ENCODE measurements at places on chromosomes 6 and 20.

GRCh38 chr20:24722586-24722985 is 226.5 kb upstream of the CST7 start:
- DNase-seq, result no peak

DNA sequence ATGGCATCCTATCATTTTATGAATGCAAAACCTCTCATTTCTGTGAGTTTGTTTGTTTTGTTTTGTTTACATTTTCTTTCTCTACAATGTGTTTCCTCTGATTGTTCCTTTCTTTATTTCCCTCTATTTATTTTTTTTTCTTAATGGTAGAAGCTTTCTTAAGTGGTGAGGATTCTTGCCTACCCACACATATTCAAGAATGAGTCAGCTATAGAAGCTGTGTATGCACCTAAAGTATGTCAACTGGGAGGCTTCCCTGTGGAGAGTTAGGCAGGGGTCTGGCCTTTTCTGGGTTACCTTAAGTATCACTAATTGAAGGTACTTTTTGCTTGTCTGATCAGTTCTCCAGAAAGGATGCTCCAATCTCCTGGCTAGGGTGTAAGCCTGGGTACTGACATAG is 354.0 kb downstream of the ESR1 start:
- no peak for DNase-seq

DNA sequence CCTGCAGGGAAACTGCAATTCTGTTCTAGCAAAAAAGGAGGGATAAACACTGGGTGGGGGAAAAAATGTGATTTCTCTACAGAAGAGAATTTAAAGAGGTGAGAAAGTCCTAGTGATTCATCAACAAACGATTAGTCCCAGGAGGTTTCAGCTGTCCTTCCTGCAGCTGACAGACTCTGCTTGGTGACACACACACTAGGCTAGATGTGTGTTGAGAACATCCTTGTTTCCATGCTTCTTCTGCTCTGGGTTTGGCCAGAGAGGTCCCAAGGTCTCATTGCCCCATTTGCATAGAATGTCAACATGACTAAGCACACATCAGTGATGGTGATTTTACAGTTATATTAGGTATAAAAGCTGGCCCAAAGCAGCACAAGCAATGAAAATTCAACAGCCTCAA is 258.3 kb downstream of the NFATC2 start:
- DNase-seq, result no peak

DNA sequence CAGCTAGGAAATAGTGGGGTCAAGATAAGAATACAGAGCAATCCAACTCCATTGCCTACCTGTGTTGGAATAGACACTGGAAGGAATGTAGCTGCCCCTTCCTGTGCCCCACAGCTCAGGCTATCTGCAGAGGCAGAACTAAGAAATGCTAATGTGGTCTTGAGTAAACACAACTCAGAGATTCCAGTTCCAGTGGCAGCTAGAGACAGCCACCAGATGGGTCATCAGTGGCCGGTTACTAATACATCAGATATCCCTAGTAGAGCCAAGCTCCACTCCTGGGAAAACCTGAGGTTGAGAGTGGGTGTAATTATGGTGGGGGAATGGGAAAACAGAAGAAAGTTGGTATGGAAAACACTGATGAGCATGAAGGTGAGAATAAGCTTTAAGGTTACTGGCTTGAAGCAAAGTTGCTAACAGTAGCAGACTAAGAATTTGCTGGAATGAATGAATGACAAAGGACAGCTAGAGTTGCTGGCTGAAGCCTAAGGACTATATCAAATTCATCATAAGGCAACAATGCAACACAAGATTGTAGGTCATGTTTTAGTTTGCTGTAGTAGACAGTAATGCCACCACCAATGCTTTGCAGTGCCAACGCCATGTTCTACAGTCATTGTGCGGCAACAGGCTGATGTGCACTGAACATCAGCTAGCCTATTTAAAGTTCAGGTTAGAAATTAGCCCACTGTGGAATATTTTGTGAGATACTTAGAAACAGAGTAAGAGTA is 28.3 kb upstream of the FAM83C start:
- no peak for DNase-seq

- DNase-seq, result no peak
Measured at GRCh38 chr6:18707714-18708439, 320.7 kb downstream of the RNF144B start.

GRCh38 chr20:4012589-4012988 is 2.8 kb downstream of the RNF24 start:
- DNase-seq, result no peak

All from NCI-H510A treated with DMSO at 0.1 percent for 48 hours (cell line).